Liver (tissue), 10 donors: ENCODE measurements at places on chromosomes 2 and 18. TPM values are rescaled to one million over a fixed set of nuclear protein-coding genes. Genes with fewer than 3 reads are reported as not detected.

CDH2 gene
- total RNA-seq: 38.1 TPM

TTLL4 gene
- total RNA-seq: 14.0 TPM

UGT1A7 gene
- total RNA-seq: 2.2 TPM

NEU2 gene
- total RNA-seq: not detected

LIMS4 gene
- 0.56 TPM for total RNA-seq

HOXD8 gene
- 0.19 TPM for total RNA-seq

TYMS gene
- total RNA-seq: 77.4 TPM

SERPINB3 gene
- total RNA-seq: not detected

DNA sequence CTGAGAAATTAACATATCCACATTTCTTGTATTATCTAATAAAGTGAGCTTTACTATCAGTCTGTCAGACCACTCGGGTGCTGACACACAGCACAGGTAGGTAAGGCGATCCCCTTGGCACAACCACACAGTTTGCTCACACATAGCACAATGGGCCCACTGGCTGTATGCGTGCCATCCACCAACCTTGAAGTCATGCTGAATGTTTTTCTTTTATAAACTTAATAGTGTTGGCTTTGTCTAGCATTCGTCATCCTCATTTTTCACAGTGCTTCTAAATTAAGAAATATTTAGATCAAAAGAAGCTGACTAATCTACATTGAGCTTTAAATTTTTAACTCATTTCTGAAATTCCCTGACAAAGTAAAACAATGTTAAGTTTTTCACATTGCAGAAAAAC, 50.0 kb upstream of the PAPOLG start:
- H3K4me3 ChIP-seq: no peak overlapping the region
- no peak overlapping the region for H3K27ac ChIP-seq
- H3K36me3 ChIP-seq: no peaks in the 10 kb centered on the region
- DNase-seq: no peak
- no peaks in the 10 kb centered on the region for H3K4me1 ChIP-seq
- no peaks in the 10 kb centered on the region for H3K27me3 ChIP-seq

DNA sequence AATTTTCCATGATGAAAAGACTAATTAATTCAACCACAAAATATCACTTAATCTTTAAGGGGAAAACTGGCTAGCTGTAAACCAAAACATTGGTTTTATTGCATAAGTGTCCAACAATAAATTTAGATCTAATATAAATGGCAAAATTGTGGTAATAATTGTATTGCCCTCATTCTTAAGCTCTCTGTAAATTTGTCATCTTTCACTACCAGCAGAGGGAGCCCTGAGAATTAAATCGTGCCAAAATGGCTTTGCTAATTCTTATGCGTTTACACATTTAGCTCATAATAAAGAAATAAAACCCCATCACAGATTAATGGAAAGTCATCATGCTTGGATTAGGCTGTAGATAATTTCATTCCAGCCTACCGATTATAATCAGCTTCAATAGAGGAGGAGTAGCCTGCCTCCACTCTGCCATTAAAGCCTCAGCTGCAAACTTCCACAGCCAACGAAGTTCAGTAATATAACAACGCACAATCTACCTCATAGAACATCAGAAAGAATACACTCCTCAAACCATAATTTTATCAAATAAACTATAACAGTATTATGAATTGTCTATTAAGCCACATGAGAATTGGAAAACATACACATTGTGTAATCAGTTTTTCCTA, 70.0 kb upstream of the ATP5MC3 start:
- no peaks in the 10 kb centered on the region for H3K36me3 ChIP-seq
- H3K27me3 ChIP-seq: no peaks in the 10 kb centered on the region
- H3K4me3 ChIP-seq: no peak overlapping the region
- no peak overlapping the region for H3K27ac ChIP-seq
- H3K4me1 ChIP-seq: no peaks in the 10 kb centered on the region

DNA sequence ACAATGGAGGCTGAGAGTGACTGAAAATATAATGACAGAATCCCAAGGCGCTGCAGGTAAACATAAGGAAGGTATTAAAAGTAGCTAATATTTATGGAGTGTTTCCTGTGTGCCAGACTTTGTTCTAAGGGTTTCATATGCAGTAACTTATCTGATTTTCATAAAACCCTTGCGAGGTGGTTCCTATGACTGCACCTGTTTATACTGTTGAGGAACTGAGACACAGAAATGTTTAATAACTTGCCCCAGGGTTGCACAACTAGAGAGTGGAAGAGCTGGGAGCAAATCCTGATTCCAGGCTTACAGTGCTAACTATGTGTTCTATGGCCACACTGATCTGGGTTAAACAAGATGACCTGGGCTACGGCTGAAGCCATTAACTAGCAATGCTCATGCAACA, 2.4 kb downstream of the SP110 start:
- no peak overlapping the region for H3K4me3 ChIP-seq
- H3K4me1 ChIP-seq: peaks cover 15% of the 10 kb centered on the region
- H3K27me3 ChIP-seq: no peaks in the 10 kb centered on the region
- H3K27ac ChIP-seq: no peak overlapping the region

DNA sequence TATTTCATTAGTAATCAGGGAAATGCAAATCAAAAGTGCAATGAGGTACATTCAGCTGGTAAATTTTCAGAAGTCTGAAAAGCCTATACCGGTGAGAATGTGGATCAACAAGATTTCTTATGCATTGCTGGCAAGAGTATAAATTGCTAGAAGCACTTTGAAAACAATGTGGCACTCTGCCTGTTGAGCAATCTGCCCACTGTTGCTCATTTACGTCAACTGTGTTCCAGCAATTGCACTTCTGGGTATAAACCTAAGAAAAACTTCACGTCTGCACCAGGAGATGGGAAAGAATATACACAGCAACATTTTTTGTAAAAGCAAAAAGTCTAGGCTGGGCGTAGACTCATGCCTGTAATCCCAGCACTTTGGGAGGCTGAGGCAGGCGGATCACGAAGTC, 40.8 kb downstream of the MTERF4 start:
- no peak overlapping the region for H3K4me3 ChIP-seq
- H3K27ac ChIP-seq: no peak overlapping the region
- H3K27me3 ChIP-seq: no peaks in the 10 kb centered on the region
- DNase-seq: no peak

GRCh38 chr2:206478340-206478739, 35.0 kb downstream of the ADAM23 start:
- no peak overlapping the region for H3K27ac ChIP-seq
- no peak overlapping the region for H3K4me3 ChIP-seq

DNA sequence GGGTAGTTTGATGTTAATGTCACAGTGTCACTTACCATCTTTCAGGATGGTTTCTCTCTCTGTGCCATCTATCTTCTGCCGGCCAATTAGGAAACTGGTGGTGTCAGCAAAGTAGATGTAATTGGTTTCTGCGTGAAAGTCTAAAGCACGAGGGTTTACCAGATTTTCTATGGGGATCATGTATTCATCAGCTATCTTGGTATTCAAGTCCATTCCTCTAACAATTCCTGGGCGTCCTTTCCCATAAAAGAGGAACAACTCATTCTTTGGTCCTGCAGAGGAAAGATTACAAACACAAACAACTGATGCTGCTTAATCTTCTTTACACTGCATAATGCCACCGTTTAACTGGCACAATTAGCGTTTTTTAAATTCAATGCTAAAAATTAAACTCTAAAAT, 1081.9 kb downstream of the LRP1B start:
- no peak for DNase-seq
- H3K4me1 ChIP-seq: no peaks in the 10 kb centered on the region
- H3K27me3 ChIP-seq: no peaks in the 10 kb centered on the region
- H3K4me3 ChIP-seq: no peak overlapping the region
- H3K36me3 ChIP-seq: no peaks in the 10 kb centered on the region
- no peak overlapping the region for H3K27ac ChIP-seq

DNA sequence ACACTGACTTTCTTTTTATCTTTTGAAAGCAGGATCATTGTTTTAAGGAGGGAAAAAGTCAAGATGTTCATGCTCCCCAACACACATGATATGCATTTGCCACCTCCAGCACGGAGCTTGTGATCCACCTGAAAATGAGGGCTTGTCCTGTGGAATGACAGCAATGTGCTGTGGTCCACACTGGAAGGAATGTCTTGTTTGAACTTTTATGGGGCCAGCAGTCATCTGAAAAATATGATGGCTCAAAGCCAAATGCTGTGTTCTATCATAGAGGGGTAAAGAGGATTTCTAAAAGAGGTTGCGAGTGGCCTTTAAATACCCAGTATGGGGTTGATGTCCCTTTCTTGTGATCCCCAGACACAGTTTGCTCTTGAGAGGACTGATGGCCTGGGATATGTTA, 226.5 kb upstream of the SPRED2 start:
- no peaks in the 10 kb centered on the region for H3K36me3 ChIP-seq
- DNase-seq: no peak
- H3K27me3 ChIP-seq: no peaks in the 10 kb centered on the region
- no peaks in the 10 kb centered on the region for H3K4me1 ChIP-seq

- no peak for DNase-seq
- no peaks in the 10 kb centered on the region for H3K36me3 ChIP-seq
- no peaks in the 10 kb centered on the region for H3K4me1 ChIP-seq
- no peak overlapping the region for H3K4me3 ChIP-seq
- H3K27ac ChIP-seq: no peak overlapping the region
- H3K27me3 ChIP-seq: no peaks in the 10 kb centered on the region
Measured at GRCh38 chr2:74578408-74578807, 23.9 kb downstream of the DOK1 start.

DNA sequence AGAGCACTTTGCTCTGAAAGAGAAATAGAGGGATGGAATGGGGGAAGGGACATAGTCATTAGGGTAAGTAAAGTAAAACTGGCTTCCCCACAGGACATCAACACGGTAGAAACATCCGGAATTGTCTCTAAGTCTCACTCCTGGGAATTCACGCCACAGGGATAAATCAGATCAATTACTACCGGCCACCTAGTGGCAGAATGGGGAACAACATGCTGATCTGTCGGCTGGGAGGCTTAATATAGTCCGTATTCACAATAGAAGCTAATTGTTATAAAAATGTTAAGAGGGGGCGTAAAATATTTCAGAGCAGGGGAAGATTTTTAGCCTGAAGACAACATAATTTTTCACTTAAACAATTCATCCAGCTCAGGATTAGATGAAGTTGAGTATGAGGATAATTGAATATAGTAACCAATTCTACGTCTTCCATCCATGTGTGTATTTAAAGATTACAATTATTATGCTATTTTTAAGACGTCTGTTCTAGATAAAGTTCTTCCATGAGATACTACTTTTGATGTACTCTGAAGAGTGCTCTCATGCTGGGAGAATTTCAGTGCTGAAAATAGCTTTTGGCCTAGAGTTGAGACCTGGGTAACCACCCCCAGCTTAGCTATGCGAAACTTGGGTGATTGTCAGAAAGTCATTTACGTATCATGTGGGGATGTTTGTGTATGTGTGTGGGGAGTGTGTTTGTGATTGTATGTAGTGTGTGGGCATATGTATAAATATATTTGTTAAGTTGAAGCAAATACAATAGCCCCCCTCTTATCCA, 65.7 kb downstream of the LRRTM1 start:
- no peak overlapping the region for H3K27ac ChIP-seq
- no peaks in the 10 kb centered on the region for H3K36me3 ChIP-seq
- H3K27me3 ChIP-seq: no peaks in the 10 kb centered on the region

- no peaks in the 10 kb centered on the region for H3K36me3 ChIP-seq
- no peaks in the 10 kb centered on the region for H3K4me1 ChIP-seq
- H3K4me3 ChIP-seq: no peak overlapping the region
- no peaks in the 10 kb centered on the region for H3K27me3 ChIP-seq
- no peak overlapping the region for H3K27ac ChIP-seq
- no peak for DNase-seq
Measured at GRCh38 chr2:48728295-48728694, 27.2 kb downstream of the LHCGR start.

DNA sequence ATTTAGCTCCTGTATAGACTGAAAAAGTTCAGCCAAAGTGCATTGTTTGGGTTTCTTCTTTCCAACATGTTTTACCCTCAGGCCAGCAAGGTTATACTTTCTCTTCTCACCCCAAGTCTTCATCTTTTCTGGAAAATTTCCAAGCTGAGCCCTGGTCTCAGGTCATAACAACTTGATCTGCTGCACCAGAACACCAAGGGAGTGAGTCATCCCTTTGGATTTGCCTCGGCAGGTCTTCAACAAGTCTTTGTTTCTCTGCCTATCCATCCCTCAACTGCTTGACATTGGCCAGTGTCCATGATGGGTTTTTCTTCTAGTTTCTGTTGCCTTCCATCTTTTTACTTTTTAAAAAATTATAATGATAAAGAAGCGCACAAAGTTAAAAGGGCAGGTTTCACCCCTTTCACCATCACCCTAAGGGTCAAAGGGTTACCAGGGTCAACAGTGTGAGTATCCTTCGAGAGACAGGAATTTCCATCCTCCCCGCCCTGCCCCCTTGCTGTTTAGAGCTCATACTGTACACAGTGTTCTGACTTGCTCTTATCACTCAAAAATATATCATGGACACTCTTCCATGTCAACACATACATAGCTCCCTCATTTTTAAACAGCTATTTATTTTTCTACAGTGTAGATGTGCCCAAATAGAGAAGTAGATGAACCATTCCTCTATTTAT, 5.7 kb upstream of the SPATS2L start:
- no peak for DNase-seq
- H3K36me3 ChIP-seq: no peaks in the 10 kb centered on the region
- no peaks in the 10 kb centered on the region for H3K27me3 ChIP-seq
- H3K27ac ChIP-seq: no peak overlapping the region
- peaks cover 6% of the 10 kb centered on the region for H3K4me1 ChIP-seq

DNA sequence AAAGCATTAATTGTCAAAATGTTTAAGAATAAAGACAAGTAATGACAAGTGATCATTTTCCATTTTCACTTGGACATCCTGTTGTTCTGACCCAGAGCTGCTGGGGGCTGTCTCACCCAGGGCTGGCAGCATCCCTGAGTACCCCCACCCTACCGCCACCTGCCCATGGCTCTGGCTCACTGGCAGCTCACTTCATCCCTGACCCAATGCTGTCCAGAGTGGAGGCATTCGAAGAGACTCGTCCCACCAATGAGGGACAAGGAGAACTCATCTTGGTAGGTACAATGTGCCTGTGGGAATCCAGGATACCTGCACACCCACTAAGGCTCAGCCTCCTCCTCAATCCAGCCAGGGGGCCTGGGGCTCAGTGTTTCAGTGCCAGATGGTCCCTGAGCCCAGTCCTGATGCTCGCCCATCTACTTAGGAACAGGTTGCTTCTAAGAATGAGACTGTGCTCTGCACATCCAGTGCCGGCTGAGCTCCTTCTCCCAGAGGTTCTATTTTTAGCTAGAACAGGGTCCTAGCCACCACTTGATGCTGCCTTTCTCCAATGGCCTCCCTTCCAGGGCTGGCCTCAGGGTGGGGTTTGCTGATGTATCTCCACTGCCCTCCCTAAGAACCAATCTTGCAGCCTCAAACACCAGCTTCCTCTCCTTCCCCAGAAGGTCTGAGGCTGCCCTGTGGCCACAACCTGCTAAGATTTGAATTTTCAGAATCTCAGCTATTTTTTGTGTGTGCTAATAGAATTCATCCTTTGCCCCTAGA, 53.7 kb downstream of the ADD2 start:
- H3K27ac ChIP-seq: no peak overlapping the region
- peak; percentile 29 for DNase-seq

GRCh38 chr2:42376758-42377157, 15.7 kb upstream of the COX7A2L start:
- H3K4me3 ChIP-seq: no peak overlapping the region
- no peak overlapping the region for H3K27ac ChIP-seq
- no peak for DNase-seq
- no peaks in the 10 kb centered on the region for H3K27me3 ChIP-seq
- no peaks in the 10 kb centered on the region for H3K36me3 ChIP-seq

GRCh38 chr2:28650266-28650584, 101.4 kb upstream of the PPP1CB start:
- no peaks in the 10 kb centered on the region for H3K27me3 ChIP-seq
- H3K27ac ChIP-seq: no peak overlapping the region

- no peaks in the 10 kb centered on the region for H3K27me3 ChIP-seq
Measured at GRCh38 chr2:16383411-16383810, 282.2 kb downstream of the CYRIA start.
